ENCODE measurements at places on chromosomes 7 and 10.

- DNase-seq, result no peak
Observed at GRCh38 chr10:58740620-58741369, 228.1 kb downstream of the BICC1 start.

- peak; percentile 10 for DNase-seq
Observed at GRCh38 chr10:58512491-58513187, at the start of gene BICC1. Gene BICC1, plus strand, starts transcription at chr10:58512872. Its CDS starts 272 bp downstream, at chr10:58513144.

GRCh38 chr10:96380821-96381220, 22.0 kb upstream of the OPALIN start:
- no peak for DNase-seq

GRCh38 chr7:130397051-130397757, 16.9 kb downstream of the CPA1 start:
- DNase-seq, result no peak

DNA sequence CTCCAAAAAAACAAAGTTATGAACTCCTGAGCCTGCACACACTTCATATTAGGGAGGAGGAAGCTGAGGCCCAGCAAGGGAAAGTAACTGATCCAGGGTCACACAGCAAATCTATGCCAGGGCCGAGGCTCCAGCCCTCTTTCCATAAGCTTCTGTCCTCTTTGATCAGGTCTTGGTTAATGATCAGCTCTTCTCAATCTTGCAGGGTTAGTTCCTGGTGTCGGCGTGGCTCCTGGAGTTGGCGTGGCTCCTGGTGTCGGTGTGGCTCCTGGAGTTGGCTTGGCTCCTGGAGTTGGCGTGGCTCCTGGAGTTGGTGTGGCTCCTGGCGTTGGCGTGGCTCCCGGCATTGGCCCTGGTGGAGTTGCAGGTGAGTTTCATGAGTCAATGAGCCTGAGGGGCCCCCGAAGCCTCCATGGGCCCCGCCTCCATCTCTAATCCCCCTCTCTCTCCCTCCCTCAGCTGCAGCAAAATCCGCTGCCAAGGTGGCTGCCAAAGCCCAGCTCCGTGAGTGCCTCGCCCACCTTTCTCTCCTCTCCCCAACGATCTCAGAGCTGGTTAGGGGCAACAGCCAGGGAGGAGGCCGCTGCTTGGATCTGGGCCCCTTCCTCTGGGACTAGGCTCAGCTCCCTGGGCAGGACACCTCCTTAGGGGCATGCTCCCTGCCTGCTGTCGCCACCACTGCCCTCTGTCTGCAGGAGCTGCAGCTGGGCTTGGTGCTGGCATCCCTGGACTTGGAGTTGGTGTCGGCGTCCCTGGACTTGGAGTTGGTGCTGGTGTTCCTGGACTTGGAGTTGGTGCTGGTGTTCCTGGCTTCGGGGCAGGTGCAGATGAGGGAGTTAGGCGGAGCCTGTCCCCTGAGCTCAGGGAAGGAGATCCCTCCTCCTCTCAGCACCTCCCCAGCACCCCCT, 23.7 kb upstream of the LIMK1 start:
- no peak for DNase-seq

- peak; percentile 31 for DNase-seq
Observed at GRCh38 chr7:91034459-91035368, 229.5 kb upstream of the FZD1 start.

DNA sequence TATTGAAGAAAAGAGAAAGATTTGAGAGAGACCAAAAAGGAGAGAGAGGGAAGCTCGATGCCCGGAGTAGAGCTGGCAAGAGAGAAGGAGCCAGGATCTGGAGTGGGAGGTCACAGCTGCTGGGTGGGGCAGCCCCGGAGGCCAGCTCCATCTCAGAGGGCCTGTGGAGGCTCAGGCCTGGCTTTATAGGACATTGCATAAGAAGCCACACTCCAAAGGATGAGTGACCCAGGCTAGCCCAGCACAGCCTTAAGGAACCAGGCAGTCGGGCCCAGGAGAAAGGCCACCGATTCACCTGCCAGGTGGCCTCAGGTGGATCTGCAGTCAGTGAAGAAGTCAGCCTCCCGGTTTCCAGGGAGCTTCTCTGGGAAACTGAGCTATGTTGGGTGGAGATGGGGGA, 676 bp downstream of the PLAC9 start:
- DNase-seq, result no peak

DNA sequence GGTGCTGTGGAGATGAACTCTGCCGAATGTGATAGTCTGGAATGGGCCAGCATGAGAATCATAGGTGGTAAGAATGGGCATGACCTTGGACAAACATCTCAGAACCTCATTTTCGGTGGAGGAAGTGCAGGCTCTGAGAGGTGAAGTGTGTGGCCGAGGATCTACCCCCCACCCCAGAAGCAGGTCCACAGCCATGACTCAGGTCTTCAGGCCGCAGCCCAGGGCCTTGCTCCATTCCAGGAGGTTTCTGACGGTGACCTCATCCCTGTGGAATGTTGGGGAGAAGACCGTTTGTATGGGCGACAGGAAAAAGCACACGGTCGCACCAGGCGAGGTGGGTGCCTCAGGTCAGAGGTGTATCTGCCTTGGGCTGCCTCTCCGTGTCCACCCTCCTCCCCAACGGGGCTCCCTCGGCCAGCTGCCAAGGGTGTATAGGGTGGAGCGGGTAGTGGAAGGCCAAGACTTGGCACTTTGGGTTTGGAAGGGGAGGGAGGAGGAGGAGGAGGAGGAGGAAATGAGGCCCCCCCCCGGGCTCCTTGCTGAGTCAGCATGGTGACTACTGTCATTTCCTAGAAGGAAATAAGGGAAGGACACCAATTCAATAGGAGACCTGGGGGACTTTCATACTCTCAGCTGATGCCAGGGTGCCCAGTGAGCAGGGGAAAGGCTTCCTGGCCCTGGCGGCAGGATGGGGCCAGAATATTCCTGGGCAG, 168.0 kb upstream of the RHEB start:
- no peak for DNase-seq

- no peak for DNase-seq
Observed at GRCh38 chr7:30796105-30796869, 25.1 kb downstream of the MINDY4 start.

DNA sequence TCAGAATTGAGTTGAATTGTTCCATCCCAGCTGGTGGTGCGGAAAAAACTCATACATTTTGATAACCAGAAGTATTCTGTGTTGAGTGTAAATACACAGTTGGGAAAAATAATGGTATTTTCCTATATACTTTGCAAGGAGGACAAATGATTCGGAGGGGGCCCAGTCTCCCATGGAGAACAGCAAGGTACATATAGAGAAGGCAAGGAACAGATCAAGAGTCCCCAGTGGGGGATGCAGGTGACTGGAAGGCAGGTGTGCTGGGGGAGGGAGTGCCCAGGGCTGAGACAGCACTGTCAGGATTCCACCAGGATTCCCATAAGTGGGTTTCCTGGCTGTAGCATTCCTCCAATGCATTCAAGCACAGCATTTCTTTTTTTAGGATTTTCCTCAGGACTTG, 10.8 kb upstream of the ADCY1 start:
- no peak for DNase-seq

- DNase-seq, result no peak
Observed at GRCh38 chr7:15087771-15088170, 185.2 kb upstream of the DGKB start.

DNA sequence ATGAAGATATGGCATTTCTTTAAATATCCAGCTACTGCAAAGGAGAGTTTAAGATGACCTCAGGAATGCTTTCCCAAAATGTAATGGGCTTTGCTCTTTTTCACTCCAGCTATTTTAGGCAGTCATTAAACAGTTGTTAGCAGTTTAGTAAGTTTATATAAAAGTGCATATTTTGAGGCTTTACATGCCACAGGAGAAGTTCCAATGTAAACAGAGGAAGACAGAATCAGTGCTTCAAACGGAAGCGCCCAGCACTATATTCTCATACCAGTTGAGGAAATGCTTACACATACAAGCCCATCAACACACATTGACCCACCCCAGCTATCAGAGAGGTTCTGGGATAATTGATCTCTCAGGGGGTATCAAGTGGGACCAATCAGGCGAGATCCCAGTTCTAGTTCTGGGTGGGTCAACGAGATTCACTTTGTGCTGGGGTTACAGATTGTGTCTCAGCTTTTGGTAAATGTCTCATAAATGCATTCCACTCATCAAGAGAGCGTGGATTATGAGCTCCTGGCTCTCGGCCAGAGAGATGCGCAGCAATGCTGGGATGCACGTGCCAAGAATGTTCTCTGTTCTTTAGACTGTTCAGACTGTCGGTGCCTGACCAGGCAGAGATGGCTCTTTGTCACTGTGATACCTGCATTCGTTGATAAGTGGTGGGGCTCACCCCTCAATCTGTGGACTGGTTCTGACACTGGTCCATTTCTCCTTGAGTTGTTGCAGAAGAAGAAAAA, 55.0 kb downstream of the CACNB2 start:
- DNase-seq, result no peak

GRCh38 chr7:27520815-27521790, 141.6 kb downstream of the HIBADH start:
- no peak for DNase-seq

DNA sequence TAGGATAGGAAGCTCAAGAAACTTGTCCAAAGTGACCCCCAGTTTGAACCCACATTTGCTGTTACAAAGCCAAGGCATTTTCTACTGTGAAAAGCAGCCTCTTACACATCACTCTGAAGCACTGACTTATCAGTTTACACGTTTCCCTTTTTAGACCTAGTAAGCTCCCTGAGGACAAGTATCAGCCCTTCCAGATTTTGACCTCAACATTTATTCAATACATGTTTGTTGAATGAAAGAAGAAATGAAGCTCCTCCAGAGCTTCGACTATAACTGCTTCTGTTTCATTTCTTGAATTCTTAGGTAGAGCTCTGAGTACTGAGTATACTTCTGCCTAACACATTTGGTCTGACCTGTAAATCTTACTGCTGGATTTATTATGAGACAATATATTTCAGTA, 2.7 kb downstream of the WASL start:
- DNase-seq, result no peak

GRCh38 chr10:58963101-58963534, 213.3 kb upstream of the PHYHIPL start:
- no peak for DNase-seq

GRCh38 chr10:83603708-83604107, 535.6 kb upstream of the GHITM start:
- DNase-seq, result no peak

- DNase-seq, result no peak
Observed at GRCh38 chr7:129517931-129518330, 15.6 kb downstream of the SMKR1 start.

DNA sequence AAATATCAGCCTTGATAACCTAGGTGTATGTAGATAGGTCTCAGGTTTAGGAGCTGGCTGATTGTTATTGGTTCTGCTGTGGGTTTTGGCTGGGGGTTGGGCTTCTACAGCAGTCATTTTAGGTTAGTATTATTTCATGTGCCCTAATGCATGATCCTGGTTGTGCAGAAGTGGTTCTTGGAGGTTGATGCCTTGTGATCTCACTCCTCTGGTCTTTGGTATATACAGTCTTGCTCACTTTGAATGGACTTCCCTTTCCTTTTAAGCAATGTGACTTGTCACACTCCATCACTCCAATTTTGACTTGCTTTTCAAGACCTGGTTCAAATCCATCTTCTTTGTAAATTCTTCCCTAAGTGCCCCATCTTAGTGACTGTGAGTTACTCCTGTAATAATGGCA, 188.9 kb downstream of the LRMDA start:
- DNase-seq, result no peak

GRCh38 chr7:128122576-128123290, 91.5 kb upstream of the LRRC4 start:
- no peak for DNase-seq

DNA sequence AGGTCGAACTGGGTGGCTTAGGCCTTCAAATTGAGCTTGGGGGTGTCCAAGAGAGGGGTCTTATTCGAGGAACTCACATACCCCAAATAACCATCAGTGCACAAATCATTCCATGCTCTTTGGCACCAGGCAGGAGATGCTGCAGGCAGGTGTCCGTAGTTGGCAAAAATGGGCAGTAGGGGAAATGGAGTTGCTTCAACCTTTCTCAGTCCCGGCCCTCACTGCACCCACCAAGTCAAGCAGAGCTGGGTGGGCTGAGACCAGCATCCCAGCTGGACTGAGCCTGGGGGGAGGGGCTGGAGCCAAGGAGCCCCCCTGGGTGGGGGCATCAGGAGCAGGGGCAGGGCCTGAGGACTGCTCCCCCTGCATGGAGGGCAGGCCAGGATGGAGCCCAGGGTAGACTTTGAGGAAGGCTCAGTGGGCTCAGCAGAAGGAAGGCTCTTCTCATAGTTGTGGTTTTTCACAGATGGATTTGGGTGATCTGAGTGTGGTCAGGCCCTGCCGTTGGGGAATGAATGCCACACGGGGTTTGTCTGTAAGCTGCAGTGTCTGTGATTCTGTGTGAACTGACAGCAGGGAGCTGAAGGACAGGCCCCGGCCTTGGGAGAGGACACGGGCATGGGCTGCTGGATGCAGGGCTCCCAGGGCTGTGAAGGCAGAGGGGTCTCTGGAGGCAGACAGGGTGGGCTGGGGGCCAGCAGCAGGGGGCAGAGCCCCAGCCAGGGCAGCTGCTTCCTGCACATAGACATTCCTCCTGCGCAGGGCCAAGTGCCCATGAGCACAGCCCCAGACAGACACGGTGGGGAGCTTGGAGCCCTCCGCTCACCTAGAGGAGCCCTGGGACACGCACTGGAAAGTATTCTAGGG, 144.5 kb downstream of the ADCY1 start:
- no peak for DNase-seq

DNA sequence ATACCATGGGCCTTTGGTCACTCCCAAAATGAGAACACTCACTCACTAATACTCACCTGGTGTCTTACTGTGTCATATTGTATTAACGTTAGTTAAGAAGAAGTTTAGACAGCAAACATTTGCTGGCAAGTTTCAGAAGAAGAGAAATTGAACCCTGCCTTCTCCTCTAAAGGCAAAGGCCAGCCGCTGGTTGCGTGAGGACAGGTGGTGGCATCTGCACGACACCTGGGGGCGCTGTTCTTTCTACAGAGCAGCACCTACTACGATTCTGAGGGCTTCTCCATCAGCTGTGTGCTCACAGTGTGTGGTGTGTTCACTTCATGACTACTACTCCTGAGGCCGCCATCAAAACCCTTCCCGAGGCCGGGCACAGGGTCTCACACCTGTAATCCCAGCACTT, 17.9 kb upstream of the CLEC2L start:
- no peak for DNase-seq

DNA sequence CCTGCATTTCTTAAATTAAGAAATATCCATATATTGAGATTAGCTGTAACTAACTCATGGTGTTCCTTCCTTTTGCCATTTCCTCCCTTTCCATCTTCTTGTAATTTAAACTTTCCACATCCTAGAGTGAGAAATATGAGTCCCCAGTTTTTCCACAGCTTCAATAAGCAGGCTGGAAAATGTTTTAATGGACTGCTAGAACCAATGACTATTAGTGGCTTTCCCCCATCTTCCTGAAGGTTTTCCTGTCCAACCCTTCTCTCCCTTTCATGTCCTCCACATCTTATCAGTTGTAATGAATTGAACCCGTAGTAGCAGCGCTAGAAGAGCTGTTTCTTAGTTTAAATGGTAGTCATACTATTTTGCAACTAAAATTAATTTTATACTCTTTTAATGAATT, 145.7 kb downstream of the AHR start:
- no peak for DNase-seq

- no peak for DNase-seq
Observed at GRCh38 chr7:158345731-158346130, 241.9 kb downstream of the PTPRN2 start.

GRCh38 chr7:88090240-88090639, 129.6 kb downstream of the SRI start:
- DNase-seq, result no peak

All from memory B cell (primary cell).